Activated CD4-positive, alpha-beta T cell treated with anti-CD3 and anti-CD28 coated beads for 1 hour (primary cell): ENCODE measurements at places on chromosomes 4 and X.

DNA sequence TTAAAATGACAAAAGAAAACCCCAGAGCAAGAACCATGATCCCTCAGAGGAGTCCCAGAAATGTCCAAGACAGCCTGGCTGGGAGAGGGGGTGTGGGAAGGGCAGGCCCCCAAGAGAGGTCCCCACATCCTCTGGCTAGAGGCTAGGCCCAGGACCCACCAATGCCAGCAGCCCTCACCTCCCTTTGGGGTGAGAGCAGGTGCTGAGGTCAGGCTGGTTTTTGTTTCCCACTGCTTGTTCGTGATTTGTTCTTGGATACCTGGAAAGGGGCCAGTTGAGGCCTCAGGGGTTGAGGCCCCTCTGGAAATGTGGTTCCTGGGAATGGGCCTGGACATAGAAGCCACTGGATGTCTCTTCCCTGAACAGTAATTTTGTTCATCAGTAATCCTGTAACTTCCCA is 2.3 kb upstream of the GRSF1 start:
- no peak for DNase-seq

- no peak for DNase-seq
Observed at GRCh38 chr4:180156684-180157083, 2086.5 kb upstream of the TENM3 start.

DNA sequence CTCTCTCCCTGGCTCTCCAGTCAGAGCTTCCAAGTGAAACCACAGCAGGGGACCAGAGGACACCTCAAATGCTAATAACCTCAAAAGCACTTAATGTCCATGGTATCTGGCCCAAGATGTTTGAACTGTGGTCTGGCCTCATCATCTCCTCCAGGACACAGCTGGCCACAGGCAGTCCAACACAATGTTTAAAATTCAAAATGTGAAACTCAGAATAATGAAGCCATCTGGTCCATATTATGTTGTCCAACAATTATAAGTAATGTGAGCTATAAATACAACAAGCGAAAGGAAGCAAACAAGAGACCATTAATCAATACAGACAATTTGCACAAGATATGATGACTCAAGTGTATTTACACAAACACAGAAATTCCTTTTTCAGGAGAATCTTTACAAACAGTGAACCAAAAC is 90.7 kb upstream of the S100G start:
- no peak for DNase-seq

- DNase-seq = no peak
Observed at GRCh38 chrX:144275367-144275766, 391.5 kb downstream of the UBE2NL start.

GRCh38 chrX:19639813-19640462 is 124.6 kb upstream of the MAP3K15 start:
- no peak for DNase-seq

- DNase-seq = peak; percentile 19
Observed at GRCh38 chr4:128862608-128863311, 53.3 kb downstream of the JADE1 start.

GRCh38 chrX:68895778-68896177 is 67.0 kb downstream of the EFNB1 start:
- no peak for DNase-seq

DNA sequence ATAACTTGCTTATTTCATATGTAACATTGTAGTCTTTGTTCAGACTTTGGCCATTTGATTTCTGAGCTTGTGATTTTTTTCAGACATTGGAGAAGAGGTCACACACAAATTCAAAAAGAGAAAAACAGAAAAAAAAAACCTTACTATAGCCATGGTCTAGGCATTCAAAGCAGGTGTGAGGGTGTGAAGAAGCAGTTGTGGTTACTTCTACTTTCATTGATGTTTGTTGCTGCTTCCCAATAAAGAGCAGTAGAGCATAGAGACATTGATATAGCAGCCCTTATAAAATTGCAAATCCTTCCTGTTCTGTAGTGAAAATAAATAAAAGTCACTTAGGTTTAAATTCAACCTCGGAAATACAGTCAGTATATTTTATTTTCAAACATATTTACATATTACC is 671.6 kb downstream of the GRXCR1 start:
- no peak for DNase-seq

- no peak for DNase-seq
Observed at GRCh38 chr4:78552389-78553042, 946 bp downstream of the ANXA3 start.

GRCh38 chr4:7202411-7202810 is 10.1 kb downstream of the SORCS2 start:
- no peak for DNase-seq

DNA sequence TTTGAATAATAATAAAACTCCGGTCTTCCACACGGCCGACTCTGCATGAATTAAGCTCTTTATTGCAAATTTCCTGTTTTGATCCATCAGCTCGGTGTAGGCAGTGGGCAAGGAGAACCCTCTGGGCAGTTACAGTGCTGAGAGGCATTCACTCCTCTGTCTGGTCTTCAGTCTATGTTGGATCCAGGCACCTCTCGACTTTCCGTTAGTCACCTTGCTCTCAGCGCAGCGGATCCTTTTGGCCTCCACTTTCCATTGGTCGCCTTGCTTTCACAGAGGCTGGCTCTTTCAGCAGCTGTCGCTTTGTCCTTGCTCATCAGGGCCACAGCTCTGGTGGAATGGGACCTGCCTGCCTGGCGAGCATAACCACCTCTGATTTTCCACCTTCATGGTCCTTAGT is 52.9 kb downstream of the TRMT44 start:
- no peak for DNase-seq

DNA sequence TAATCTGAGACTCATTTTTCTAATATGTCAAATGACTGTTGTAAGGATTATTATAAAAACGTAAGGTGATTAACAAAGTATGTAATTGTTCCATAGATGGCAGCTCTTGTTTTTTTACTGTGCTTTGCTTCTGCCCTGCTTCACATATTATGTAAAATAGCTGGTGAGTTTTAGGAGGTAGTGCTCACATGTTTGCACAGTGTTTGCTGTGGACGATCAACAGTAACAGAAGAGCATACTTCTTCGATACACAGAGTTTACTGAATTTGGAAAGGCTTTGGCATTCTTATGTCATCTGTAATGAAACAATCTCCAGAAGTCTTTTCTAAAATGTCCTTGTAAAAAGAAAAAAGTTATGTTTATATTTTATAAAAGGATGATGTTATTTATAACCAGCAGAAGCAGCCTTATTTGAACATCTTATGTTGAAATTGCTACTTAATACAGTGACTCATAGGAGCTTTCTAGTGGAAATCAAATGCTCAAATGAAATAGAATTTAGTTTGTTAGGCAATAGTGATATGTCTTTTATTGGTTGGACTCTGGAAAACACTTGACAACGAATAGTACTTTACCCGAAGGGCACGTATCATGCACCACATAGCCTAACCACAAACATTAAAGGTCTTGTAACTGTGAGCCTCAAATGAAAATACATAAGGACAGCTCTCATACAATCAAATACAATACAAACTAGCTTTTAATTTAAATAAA is 1.9 kb upstream of the MTTP start:
- DNase-seq = no peak

DNA sequence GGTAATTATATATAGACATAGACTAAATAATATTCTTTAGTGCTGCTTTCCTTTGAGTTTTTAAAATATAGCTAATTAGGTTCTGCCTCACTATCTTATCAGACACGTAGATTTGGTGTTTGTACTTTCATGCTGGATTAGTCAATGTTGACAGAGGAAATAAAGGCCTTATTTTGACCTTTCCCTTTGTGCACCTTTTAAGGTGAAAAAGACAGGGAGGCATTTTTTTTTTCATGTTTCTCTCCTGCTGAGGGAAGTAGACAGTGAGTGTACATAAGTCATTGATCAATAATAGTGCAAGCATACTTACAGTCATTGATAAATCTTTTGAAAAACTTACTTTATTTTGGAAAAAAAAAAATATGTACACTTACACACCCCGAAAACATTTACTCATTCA is 467.8 kb downstream of the GRXCR1 start:
- no peak for DNase-seq

DNA sequence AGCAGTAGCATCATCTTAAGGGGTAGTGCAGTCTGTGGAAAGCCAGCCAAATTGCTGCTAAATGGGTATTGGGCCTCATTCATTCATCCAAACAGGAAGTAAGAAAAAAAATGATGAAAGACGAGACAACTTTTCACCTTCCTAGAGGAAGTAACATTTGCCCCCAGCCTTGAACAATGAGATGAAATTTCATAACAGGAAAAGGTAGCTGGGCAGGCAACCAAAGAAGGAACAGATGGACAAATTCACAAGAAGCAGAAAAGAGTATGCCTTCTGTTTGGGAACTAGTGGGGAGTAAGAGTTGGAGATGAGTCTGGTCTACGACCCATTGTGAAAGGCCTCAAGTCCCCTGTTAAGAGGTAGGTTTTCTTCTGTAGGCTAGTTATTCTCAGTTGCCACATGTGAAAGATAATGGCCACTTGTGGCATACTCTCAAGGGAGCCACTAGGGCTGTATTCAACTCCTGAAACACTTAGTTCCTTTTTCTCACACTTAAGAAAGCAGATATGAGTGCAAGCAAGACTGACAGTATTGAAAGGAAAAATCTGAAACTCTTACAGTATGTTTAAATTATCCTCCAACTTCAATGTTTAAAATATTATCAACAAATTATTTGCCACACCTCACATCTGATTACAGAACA is 190.4 kb downstream of the AR start:
- no peak for DNase-seq

GRCh38 chr4:48830706-48831531 is at the start of gene OCIAD1:
TSS of gene OCIAD1 (plus strand) at chr4:48831088. CDS start at chr4:48832625, 1,537 bp downstream.
- DNase-seq = peak; percentile 90

- no peak for DNase-seq
Observed at GRCh38 chrX:46791927-46792809, 33.2 kb upstream of the SLC9A7 start.

DNA sequence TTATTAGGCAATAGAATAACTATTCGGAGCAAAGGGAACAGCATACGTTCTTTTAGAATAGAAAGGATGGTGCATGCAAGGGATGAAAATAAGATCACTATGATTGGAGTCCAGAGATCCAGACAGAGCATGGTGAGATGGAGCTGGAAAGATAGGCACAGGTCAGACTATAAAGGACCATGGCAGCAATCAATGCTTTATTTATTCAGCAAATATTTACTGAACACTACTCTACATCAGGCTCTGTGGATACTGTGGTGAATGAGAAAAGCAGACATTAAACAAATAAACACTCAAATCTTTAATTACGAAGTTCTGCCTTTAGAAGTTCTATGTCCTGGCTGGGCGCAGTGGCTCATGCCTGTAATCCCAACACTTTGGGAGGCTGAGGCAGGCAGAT is 44.7 kb upstream of the ACSL4 start:
- DNase-seq = no peak

- no peak for DNase-seq
Observed at GRCh38 chrX:24954732-24955131, 61.0 kb downstream of the ARX start.

DNA sequence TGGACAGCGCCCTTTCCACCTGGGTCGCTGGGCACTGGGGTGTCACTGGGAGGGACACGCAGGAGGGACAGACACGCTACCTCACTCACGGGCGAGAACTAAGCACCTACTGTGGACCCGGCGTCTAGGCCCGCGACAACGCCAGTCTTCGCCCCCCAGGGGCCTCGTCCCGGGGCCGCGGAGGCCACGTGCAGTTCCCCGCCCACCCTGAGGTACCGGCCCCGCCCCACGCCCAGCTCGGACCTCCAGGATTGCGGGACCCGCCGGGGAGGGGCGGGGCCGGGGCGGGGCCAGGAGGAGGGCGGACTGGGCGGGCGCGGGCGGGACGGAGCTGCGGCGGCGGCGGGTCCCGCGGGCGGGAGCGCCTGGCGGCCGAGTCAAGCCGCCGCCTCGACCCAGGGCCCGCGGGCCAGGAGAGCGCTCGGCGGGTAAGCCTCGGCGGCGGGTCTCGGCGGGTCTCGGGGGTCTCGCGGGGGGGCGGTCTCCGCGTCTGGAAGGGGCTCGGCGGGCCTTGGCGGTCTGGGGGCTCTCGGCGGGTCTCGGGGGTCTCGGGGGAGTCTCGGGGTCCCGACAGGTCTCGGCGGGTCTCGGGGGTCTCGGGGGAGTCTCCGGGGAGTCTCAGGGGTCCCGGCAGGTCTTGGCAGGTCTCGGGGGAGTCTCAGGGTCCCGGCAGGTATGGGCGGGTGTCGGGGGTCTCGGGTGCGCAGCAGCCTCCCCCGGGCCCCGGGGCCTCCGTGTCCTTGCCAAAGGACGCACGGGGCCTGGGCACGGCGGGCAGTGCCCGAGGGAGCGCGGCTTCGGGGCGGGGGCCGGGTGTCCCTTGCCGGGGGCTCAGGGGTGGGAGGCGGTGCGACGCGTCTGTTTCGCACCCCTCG is at the start of gene SH3BP2:
SH3BP2 (plus strand) TSS at position 375 of the 875 bp plus-strand sequence. CDS start 27,533 bp downstream, outside the sequence.
- no peak for DNase-seq

- DNase-seq = no peak
Observed at GRCh38 chr4:24969486-24969885, 56.6 kb upstream of the CCDC149 start.

- DNase-seq = no peak
Observed at GRCh38 chr4:182604953-182605352, 312.2 kb downstream of the DCTD start.

- DNase-seq = no peak
Observed at GRCh38 chr4:183130328-183131155, 31.5 kb downstream of the WWC2 start.
